MCF 10A (cell line): ENCODE measurements at places on chromosomes 12 and 14. TPM values are rescaled to one million over a fixed set of nuclear protein-coding genes. Genes with fewer than 3 reads are reported as not detected.

The BMP4 gene
- 0.28 and 0.54 TPM in 2 replicates for total RNA-seq

The DTX3 gene
- 1.7 and 2.0 TPM in 2 replicates for total RNA-seq

GRCh38 chr12:56321027-56321426 is 5.2 kb upstream of the CNPY2 start:
- peak; percentile 38 for DNase-seq

DNA sequence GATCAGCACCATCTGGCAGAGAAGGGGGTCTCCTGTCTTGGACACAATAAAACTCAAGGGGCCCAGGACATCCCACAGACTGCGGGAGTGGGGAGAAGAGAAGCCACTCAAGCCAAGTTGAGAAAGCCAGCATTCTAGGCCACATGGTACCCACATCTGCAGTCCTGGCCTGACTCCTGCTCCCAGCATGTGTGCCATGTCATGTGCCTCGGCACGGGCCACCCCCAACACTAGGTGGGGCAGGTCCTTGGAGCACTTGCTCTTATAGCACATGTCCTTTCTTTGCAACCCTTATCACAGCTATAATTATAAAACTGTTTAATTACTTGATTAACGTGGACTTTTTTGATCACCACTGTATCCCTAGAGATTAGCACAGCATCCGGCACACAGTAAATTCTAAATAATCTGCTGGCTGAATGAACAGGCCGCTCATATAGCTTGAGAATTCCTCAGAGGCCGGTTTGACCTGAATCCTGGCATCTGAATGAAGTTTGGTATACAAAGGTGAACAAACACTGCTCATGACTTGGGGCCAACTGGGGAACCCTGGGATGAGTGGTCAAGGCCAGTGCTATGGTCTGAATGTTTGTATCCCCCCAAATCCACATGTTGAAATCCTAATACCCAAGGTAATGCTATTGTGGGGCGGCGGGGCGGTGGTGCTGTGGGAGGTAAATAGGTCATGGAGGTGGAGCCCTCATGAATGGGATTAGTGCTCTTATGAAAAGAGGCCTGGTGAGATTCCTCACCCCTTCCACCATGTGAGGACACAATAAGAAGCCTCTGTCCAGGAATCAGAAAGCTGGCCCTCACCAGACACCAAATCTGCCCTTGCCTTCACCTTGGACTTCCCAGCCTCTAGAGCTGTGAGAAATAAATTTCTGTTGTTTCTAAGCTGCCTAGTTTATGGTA is 6.6 kb downstream of the NCKAP5L start:
- DNase-seq, result no peak

GRCh38 chr12:110765111-110765510 is 22.4 kb upstream of the PPP1CC start:
- no peak for DNase-seq
